ENCODE measurements at places on chromosomes 4 and X. TPM values are rescaled to one million over a fixed set of nuclear protein-coding genes. Genes with fewer than 3 reads are reported as not detected.

The NAP1L3 gene
- 0.70 TPM for total RNA-seq

The SOD3 gene
- total RNA-seq = not detected

The RNF212 gene
- 0.93 TPM for total RNA-seq

DNA sequence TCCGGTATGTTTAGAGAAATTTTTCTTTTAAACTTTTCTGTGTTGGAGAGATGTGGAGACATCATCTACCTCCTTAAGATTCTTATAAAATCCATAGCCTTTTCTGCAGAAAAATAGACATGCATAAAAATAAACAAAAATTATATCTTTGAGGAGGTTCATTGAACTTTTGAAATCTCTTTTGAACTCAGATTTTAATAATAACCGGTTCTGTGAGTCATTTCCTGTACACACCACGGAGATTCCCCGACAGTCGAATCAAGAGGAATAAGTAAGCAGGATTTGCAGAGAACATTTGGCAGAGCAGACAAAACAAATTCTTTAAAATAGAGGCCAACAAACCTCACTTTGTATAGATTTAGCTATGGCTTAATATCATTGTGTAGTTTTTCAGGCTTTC, 918.7 kb upstream of the POU3F4 start:
- no peaks in the 10 kb centered on the region for H3K27me3 ChIP-seq
- H3K4me1 ChIP-seq = no peaks in the 10 kb centered on the region
- DNase-seq = no peak
- H3K36me3 ChIP-seq = no peaks in the 10 kb centered on the region
- no peak overlapping the region for H3K27ac ChIP-seq

- no peaks in the 10 kb centered on the region for H3K27me3 ChIP-seq
- no peaks in the 10 kb centered on the region for H3K4me1 ChIP-seq
- no peaks in the 10 kb centered on the region for H3K36me3 ChIP-seq
- H3K4me3 ChIP-seq = no peak overlapping the region
These were observed 587.3 kb downstream of the TMA16 start for GRCh38 chr4:164081801-164082200.

Data from activated T-helper 1 cell treated with anti-CD3 and anti-CD28 coated beads, Interleukin-12 subunit alpha, Interleukin-12 subunit beta, Interleukin-2, Interleukin-4 antibody, amounts not matched to agents 30 ng/mL and 10 ng/mL and 1 ng/mL, durations not matched to agents 14 hours and 24 hours and 36 hours (primary cell).